ENCODE measurements at places on chromosomes 11 and 22. TPM values are rescaled to one million over a fixed set of nuclear protein-coding genes. Genes with fewer than 3 reads are reported as not detected.

DNA sequence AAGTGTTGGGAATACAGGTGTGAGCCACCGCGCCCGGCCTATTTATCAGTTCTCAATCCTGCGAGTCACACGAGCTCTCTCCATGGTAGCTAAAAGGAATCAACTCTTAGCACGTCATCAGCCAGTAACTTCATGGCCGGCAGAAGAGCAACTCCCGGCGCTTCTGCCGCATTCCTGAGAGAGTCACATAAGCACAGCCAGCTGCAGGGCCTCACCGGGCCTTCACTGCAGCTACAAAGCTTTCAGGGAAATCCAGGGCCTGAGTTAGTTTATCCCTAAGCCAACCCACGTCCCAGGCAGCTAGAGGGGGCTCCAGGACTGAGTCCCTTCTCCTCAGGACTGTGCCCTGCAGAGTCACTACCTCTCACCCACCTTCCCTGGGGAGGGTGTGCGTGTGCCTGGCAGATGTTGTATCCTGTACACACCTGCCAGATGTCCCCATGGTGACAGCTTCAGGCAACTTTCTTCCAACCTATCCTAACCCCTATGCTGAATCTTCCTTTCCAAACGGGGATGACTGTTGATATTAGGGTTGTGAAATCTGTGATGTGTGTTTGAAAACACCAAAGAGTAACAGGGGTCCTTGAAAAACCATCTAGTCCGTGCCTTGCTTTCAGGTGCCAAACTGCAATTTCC is 45.9 kb upstream of the ARFGAP3 start:
- no peaks in the 10 kb centered on the region for H3K36me3 ChIP-seq
- H3K4me1 ChIP-seq = no peaks in the 10 kb centered on the region
- no peak overlapping the region for H3K27ac ChIP-seq
- DNase-seq = no peak
- H3K27me3 ChIP-seq = no peaks in the 10 kb centered on the region

DNA sequence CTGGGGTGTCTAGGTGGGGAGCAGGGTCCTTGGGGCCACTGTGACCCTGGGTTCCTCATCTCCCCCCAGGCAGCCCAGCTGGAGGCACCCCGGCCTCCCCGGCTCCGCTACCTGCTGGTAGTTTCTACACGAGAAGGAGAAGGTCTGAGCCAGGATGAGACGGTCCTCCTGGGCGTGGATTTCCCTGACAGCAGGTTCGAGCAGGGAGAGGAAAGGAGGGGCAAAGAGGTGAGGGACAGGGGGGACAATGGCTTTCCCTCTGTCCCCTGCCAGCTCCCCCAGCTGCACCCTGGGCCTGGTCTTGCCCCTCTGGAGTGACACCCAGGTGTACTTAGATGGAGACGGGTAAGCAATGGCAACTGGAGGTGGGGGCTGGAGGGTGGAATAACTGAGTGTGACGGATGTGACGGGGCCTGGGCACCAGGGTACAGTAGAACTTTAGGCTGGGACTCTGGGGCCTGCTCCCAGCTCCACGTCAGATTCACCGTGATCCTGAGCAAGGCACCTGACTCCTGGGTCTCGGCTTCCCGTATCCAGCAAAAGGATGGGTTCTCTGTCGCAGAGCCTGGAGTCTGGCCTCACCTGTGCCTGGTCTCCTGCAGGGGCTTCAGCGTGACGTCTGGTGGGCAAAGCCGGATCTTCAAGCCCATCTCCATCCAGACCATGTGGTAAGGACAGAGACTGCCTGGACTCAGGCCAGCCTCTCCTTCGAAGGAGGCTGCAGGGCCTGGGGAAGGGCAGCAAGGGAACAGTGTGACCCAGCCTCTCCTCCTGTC is 3.6 kb downstream of the SSH3 start:
- H3K4me1 ChIP-seq = peaks cover 11% of the 10 kb centered on the region
- no peaks in the 10 kb centered on the region for H3K27me3 ChIP-seq
- H3K36me3 ChIP-seq = no peaks in the 10 kb centered on the region
- H3K27ac ChIP-seq = no peak overlapping the region
- no peak overlapping the region for H3K4me3 ChIP-seq

DNA sequence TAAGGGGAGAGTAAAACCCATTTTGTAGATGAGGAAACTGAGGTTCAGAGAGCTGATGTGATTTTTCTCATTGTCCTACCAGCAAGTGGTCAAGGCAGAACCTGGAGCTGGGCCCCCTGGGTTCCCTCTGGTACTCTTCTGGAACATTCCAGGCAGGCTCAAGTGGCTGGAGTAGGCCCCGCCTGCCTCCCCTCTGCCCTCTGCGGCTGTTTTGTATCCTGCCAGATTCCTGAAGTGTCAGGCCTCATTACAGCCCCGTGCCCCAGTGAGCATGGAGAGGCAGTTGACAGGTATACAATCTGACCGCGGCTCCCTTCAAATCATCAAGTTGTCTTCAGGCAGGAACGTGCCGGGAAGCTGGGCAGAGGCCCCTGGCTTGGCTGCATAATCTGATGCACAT is 94.6 kb upstream of the CD82 start:
- no peak overlapping the region for H3K4me3 ChIP-seq
- no peak overlapping the region for H3K27ac ChIP-seq
- H3K4me1 ChIP-seq = no peaks in the 10 kb centered on the region
- DNase-seq = no peak
- no peaks in the 10 kb centered on the region for H3K36me3 ChIP-seq
- no peaks in the 10 kb centered on the region for H3K27me3 ChIP-seq

- DNase-seq = no peak
- no peak overlapping the region for H3K27ac ChIP-seq
- no peaks in the 10 kb centered on the region for H3K27me3 ChIP-seq
- no peaks in the 10 kb centered on the region for H3K36me3 ChIP-seq
Observed at GRCh38 chr11:103940551-103940950, 95.9 kb upstream of the DDI1 start.

- H3K4me1 ChIP-seq = peaks cover 8% of the 10 kb centered on the region
- no peak overlapping the region for H3K4me3 ChIP-seq
- no peaks in the 10 kb centered on the region for H3K27me3 ChIP-seq
- DNase-seq = no peak
Observed at GRCh38 chr11:67626970-67627369, 2.8 kb downstream of the NUDT8 start.

- H3K4me1 ChIP-seq = no peaks in the 10 kb centered on the region
- no peak overlapping the region for H3K4me3 ChIP-seq
- H3K27ac ChIP-seq = no peak overlapping the region
- H3K36me3 ChIP-seq = no peaks in the 10 kb centered on the region
Observed at GRCh38 chr11:100980156-100980555, 149.5 kb downstream of the PGR start.

GRCh38 chr22:22058633-22059290 is 76.2 kb upstream of the TOP3B start:
- no peaks in the 10 kb centered on the region for H3K36me3 ChIP-seq
- no peaks in the 10 kb centered on the region for H3K27me3 ChIP-seq
- no peak overlapping the region for H3K4me3 ChIP-seq

GRCh38 chr11:106031202-106031810 is 9.3 kb upstream of the MSANTD4 start:
- H3K36me3 ChIP-seq = no peaks in the 10 kb centered on the region
- no peaks in the 10 kb centered on the region for H3K4me1 ChIP-seq
- H3K27me3 ChIP-seq = no peaks in the 10 kb centered on the region
- H3K4me3 ChIP-seq = no peak overlapping the region
- no peak for DNase-seq
- no peak overlapping the region for H3K27ac ChIP-seq

DNA sequence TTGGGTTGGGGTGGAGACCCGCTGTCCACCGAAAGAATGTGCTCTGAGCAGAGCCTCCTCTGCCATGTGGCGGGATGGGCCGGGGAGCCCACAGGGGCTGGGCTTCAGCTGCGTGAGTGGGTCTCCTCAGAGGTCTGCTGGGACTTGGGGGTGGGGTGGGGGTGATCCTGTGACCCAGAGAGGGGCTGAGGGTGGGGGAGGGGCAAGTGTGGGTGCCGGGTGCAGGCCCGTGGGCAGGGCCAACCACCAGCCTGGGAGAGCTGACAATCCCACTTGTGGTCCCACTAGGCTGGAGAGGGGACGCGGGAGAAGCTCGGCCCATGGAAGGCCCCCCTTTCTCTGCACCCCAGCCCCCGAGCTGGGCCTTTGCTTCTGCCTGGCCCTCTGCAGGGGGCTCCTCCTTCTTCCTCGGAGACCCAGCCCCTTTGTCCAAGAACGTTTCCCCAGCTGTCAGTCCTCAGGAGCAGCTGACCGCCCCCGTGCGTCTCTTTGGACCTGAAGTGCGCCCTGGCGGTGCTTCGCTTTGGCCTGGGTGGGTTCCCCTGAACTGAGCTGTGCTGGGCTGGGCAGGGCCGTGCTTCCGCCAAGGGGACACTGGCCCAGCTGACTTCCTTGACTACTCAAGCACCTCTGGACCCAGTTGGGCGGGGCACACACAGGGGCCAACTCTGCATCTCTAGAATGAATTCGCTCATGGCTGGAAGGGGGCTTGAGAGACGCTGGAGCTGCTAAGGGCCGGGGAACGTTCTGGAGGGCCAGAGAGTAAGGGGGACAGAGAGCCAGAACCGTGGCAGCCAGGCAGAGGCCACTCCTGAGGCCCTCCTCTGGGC is 30.2 kb downstream of the OSBPL5 start:
- no peaks in the 10 kb centered on the region for H3K36me3 ChIP-seq
- no peak overlapping the region for H3K4me3 ChIP-seq
- no peaks in the 10 kb centered on the region for H3K4me1 ChIP-seq
- no peak overlapping the region for H3K27ac ChIP-seq
- DNase-seq = no peak

GRCh38 chr11:283405-284104 is 5.3 kb downstream of the NLRP6 start:
- peaks cover 11% of the 10 kb centered on the region for H3K36me3 ChIP-seq
- DNase-seq = no peak
- no peak overlapping the region for H3K27ac ChIP-seq
- no peaks in the 10 kb centered on the region for H3K27me3 ChIP-seq

GRCh38 chr22:29071261-29072045 is 1.4 kb upstream of the KREMEN1 start:
- peak overlapping the region; percentile 46 for H3K4me3 ChIP-seq
- H3K36me3 ChIP-seq = no peaks in the 10 kb centered on the region
- peaks cover 19% of the 10 kb centered on the region for H3K4me1 ChIP-seq
- H3K27me3 ChIP-seq = peaks cover 26% of the 10 kb centered on the region
- H3K27ac ChIP-seq = no peak overlapping the region

DNA sequence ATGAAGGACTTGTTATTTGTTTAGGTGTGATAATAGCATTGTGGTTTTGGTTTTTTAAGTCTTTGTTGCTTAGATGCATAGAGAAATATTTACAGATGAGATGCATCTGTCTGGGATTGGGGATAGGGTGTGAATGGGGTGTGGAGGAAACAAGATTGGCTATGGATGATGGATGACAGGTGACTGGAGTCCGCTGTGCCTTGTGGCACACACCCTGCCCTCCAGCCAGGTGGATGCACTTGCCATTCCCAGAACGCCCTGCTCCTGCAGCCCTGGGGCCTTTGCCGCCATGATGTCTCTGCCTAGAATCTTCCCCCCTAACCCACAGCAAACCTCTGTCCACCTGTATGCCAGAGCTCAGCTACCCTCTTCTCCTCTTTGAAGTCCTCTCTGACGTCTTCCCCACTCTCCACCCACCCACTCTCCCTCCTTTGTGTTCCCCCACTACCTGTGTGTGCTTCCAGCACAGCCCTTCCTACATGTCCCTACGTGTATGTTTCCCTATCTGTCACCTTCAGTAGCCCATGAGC is 54.7 kb downstream of the WNT11 start:
- no peak overlapping the region for H3K4me3 ChIP-seq
- H3K4me1 ChIP-seq = peaks cover 27% of the 10 kb centered on the region
- H3K36me3 ChIP-seq = no peaks in the 10 kb centered on the region
- H3K27ac ChIP-seq = no peak overlapping the region
- DNase-seq = no peak

DNA sequence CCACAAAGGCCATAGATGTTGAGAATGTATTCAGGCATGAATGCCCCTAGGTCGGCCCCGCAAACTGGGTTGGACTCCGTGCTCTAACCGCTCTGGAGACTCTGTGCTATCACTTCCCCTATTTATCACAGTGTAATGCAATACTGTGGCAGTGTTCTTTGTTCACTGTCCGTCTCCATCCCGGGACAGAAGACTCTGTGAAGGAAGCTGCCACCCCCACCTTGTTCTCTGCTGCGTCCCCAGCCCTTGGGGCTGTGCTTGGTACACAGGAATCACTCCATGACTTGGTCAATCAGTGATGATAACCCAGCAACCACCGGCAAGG is 57.6 kb downstream of the TSPAN18 start:
- H3K27me3 ChIP-seq = no peaks in the 10 kb centered on the region
- H3K4me1 ChIP-seq = no peaks in the 10 kb centered on the region
- no peak overlapping the region for H3K27ac ChIP-seq
- no peak overlapping the region for H3K4me3 ChIP-seq

DNA sequence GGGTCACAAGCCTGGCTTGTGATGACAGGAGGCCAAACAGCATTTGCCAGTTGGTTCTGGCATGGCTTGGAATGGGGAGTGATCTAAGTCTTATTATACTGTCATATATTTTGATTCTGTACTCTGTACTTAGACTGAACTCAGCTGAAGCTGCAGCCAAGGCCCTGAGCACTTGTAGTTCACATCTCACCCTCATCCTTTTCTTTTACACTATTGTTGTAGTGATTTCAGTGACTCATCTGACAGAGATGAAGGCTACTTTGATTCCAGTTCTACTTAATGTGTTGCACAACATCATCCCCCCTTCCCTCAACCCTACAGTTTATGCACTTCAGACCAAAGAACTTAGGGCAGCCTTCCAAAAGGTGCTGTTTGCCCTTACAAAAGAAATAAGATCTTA is 843 bp downstream of the OR56B1 start:
- no peaks in the 10 kb centered on the region for H3K36me3 ChIP-seq
- DNase-seq = no peak
- no peak overlapping the region for H3K27ac ChIP-seq
- H3K27me3 ChIP-seq = no peaks in the 10 kb centered on the region

DNA sequence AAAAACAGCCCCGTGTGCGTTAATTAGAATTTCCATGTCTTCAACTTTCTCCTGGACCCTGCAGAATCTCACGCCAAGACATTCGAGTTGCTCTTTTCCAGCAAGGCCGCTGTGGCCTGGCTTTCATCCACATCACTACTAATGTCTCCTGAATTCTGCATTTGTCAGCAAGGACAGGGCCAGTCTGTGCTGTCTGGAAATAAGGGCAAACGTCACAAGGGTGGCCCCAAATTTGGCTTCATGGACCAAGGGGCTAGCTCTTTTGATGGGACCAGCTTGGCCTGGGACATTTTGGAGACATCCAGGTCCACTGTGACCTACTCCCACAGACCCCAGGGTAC is 33.4 kb downstream of the KCNQ1OT1 start:
- no peak overlapping the region for H3K4me3 ChIP-seq
- H3K4me1 ChIP-seq = no peaks in the 10 kb centered on the region
- no peaks in the 10 kb centered on the region for H3K27me3 ChIP-seq
- DNase-seq = no peak
- H3K27ac ChIP-seq = no peak overlapping the region

OR52N4 gene
- 0.25 TPM for polyA plus RNA-seq

CPT1B gene
- 2.8 TPM for polyA plus RNA-seq

GLB1L2 gene
- polyA plus RNA-seq = 0.26 TPM

SLC43A3 gene
- 16.7 TPM for polyA plus RNA-seq

FGF19 gene
- polyA plus RNA-seq = not detected

VWCE gene
- polyA plus RNA-seq = not detected

PARVA gene
- 0.38 TPM for polyA plus RNA-seq

CLTCL1 gene
- polyA plus RNA-seq = 1.2 TPM
